ENCODE measurements at places on chromosomes 1 and 21.

DNA sequence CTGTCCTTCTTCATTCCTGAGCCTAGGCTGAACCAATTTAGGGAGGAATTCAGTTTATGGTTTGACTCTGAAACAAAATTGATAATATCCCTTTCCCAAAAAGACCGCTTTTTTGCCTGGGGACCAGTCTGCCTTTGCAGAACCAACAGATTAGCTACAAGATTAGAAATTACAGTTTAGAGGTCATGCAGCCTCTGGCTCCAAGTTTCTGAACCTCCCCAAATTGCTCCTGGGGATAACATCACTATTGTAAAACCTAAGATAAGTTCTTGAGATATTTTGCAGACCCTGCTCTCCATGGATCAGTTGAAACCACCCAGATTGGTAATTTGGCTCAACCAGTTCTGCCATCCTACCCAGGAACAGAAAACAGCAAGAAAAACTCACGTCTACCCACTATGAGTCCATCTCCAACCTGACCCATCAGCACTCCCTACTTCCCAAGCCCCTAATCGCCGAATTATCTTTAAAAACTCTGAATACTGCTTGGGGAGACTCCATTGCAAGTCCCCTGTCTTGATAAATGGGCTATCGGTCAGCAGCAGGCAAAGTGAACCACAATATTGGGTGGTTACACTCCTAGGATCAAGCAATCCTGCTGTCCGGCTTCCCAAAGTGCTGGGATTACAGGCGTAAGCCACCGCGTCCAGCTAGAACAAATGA, 605 bp upstream of the RABGGTB start:
- DNase-seq, result no peak

- DNase-seq, result no peak
Measured at GRCh38 chr1:234683861-234684632, 74.1 kb upstream of the IRF2BP2 start.

- DNase-seq, result no peak
Measured at GRCh38 chr1:205217418-205217817, 5.9 kb upstream of the DSTYK start.

DNA sequence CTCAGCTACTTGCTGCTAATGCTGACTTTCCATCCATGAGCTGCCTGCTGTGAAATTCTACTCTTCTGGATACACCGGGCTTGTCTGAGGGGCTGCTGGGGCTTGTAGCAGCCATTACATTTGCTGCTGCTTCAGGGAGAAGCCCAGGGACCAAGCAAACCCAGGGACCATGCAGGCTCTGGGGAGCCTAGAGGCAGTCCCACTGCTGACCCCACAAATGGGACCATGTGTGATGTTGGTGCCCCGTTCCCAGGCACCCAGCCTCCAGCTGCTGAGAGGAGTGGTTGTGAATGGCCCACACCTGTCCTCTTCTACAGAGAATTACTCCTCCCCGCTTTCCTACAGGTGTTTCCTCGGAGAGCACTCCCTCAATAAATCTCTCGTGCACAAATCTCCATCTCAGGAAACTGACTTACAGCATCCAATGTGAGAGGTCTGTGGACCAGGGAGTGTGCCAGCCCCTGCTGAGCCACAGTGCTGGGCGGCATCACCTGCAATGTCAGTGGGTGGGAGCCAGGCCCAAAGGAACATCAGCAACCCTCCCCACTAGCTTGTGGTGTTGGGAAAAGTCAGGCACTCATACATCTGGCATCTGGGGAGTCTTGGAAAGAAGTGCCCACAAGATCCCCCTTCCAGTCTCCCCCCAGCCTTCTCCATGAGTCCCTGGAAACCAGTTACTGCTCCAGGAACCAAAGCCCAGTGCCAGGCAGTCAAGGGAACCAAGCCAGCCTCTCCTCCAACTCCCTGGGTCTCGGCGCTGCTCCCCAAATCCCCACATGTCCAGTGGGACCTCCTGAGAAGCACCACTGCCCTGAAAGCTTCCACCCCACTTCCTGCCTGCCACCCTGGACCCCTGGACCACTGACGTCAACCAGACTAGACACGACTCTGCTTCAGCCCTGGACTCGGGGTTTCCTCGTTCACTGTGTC, 65.1 kb downstream of the TCP10L start:
- DNase-seq, result no peak

- peak; percentile 84 for DNase-seq
Measured at GRCh38 chr1:27395441-27396195, 3.2 kb downstream of the GPR3 start.

GRCh38 chr1:23645338-23645737, 46.3 kb upstream of the RPL11 start:
- no peak for DNase-seq

GRCh38 chr1:213692321-213692720, 295.5 kb upstream of the PROX1 start:
- no peak for DNase-seq

DNA sequence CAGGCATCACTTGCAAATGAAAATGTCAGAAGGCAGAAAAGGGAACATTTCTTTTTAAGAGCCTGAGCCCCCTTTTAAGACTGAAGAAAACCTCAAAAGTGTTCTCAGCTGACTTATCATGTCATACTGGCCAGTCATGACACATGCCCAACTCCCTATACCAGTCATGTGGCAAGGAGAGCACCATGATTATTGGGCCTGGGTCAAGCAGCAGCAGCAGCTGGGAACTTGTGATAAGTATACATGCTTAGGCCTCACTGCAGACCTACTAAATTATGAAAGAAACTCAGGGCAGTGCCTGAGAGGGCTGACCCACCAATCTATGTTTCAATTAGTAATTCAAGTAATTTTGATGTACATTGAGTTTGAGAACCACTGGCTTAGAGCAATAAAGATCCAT, 8.6 kb downstream of the RO60 start:
- no peak for DNase-seq

- DNase-seq, result no peak
Measured at GRCh38 chr1:232501854-232502253, 128.1 kb downstream of the SIPA1L2 start.

- no peak for DNase-seq
Measured at GRCh38 chr1:50970509-50970887, 453 bp downstream of the CDKN2C start.

- no peak for DNase-seq
Measured at GRCh38 chr1:210303391-210303790, 25.3 kb upstream of the HHAT start.

Data from CD4-positive, alpha-beta T cell treated with Interleukin-15 for 4 hours (primary cell).